ENCODE measurements at places on chromosomes 6 and 20. TPM values are rescaled to one million over a fixed set of nuclear protein-coding genes. Genes with fewer than 3 reads are reported as not detected.

DEFB124 gene
- not detected for total RNA-seq

LGSN gene
- not detected for total RNA-seq

TRIM15 gene
- total RNA-seq: not detected

ANKRD6 gene
- 6.9 TPM for total RNA-seq

TNF gene
- not detected for total RNA-seq

VGLL2 gene
- total RNA-seq: not detected

PAX1 gene
- not detected for total RNA-seq

KCNG1 gene
- total RNA-seq: 12.5 TPM

ESR1 gene
- 0.13 TPM for total RNA-seq

PHACTR3 gene
- 0.26 TPM for total RNA-seq

FERMT1 gene
- 13.2 TPM for total RNA-seq

KHDRBS2 gene
- total RNA-seq: not detected

ADGRF5 gene
- total RNA-seq: 3.2 TPM

MRPL14 gene
- 69.8 TPM for total RNA-seq

TMEM244 gene
- not detected for total RNA-seq

SNAP91 gene
- 0.52 TPM for total RNA-seq

STMN3 gene
- total RNA-seq: 38.9 TPM

MACROD2 gene
- 0.96 TPM for total RNA-seq

PRL gene
- not detected for total RNA-seq

CTCFL gene
- not detected for total RNA-seq

HSPA12B gene
- total RNA-seq: 0.88 TPM

GPLD1 gene
- 0.26 TPM for total RNA-seq

BCLAF1 gene
- 57.0 TPM for total RNA-seq

NR2E1 gene
- total RNA-seq: not detected

RSPH9 gene
- 0.24 TPM for total RNA-seq

RGS17 gene
- 12.4 TPM for total RNA-seq

CLPSL1 gene
- not detected for total RNA-seq

AGER gene
- 0.65 TPM for total RNA-seq
